ENCODE measurements at places on chromosomes 5 and 9. TPM values are rescaled to one million over a fixed set of nuclear protein-coding genes. Genes with fewer than 3 reads are reported as not detected.

- DNase-seq: no peak
Observed at GRCh38 chr5:150419630-150420270, 7.0 kb upstream of the CD74 start.

The CDC37L1 gene
- total RNA-seq: 7.7 TPM

- DNase-seq: peak; percentile 39
Observed at GRCh38 chr5:102421647-102422046, 77.2 kb downstream of the SLCO6A1 start.

DNA sequence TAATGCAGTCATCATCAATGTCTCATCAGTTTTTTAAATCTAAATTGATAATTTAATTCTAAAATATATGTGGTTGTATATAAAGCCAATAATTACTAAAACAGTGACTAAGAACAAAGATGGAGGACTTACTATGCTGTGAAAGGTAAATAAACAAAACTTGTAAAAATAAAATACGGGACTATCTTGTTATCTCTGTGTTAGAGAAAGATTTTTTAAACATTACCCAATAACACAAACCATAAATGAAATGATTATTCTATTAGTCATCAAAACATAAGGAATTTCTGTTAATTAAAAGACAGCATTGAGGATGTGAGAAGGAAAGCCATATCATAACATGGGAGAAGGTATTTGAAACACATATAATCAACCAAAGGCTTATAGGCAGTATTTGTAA, 226.2 kb upstream of the SMC2 start:
- peak; percentile 41 for DNase-seq

- no peak for DNase-seq
Observed at GRCh38 chr5:64126202-64126741, 39.4 kb upstream of the RNF180 start.

DNA sequence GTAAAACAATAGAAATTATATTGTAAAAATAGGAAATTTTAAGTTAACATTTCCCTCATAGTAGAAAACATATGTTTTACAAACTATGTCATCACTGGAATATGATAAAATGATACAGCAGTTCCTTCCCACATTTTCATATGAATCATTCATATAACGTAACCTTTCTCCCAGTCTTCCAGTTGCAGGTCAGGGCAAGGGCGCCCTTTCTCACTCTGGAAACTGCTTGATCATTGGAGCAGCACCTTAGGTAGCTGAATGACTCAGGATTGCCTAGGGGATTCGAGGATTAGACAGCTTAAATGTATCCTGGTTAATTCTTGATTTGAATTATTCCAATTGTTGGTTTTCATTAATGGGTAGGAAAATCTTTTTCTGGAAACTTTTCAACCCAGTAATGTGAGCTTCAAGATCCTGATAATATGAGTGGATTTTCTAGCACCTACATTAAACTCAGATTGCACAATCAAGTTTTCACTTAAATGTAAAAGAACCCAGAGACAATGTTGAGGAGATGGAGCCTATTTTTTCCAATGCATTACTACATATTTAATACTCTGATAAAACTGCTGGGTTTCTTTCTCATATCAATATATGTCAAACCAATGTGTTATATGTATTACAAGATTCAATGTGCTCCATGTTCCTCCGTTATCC, 32.6 kb upstream of the ANXA1 start:
- peak; percentile 55 for DNase-seq

All from PC-9 (cell line).